Aorta (tissue), 5 donors: ENCODE measurements at places on chromosomes 7 and 10.

- no peak for DNase-seq
Measured at GRCh38 chr7:2166625-2167280, 66.0 kb downstream of the MAD1L1 start.

GRCh38 chr7:30364773-30365172 is 80.4 kb downstream of the ZNRF2 start:
- DNase-seq: no peak

DNA sequence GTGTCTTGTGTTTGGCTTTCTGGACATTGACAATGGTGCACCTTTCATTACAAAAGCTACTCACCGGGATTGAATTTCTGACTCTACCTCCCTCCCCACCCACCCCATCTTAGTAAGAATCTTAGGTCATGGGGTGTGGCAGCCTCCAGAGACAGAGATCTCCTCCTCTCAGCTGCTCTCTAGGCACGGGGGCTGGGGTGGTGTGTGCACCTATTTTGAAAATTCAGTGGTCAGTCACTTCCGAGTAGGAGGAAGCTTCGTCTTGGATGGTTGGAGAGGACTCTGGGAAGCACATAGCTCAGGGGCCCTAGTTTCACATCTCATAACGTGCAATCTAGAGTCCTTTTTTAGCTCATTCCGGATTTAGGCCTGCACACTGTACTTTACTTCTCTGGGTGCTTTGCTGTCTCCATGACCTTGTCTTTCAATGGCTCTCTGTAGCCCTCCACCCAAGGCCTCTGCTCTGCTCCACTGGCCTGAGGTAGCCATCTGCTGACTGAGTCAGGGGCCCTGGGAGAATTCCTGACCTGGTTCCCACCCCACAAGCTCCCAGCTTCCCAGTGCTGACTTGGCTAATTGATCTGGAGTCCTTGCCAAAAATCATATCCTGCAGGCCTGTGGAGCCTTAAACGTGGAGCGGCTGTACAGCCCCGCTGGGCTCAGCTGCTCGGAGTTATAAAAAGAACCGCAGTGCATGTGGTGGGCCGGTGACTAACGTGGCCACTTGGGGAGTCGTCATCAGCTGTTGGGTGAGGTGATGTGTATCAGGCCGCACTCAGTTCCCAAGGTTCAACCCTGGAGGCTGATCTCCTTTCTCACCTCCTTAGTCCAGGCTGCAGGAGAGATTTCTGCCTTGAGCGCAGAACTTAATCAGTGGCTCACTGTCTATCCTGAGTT is 19.3 kb upstream of the ADAMTS14 start:
- peak; percentile 81 for DNase-seq

GRCh38 chr7:45484094-45484493 is 90.1 kb upstream of the ADCY1 start:
- DNase-seq: no peak

- DNase-seq: no peak
Measured at GRCh38 chr10:75426880-75427279, 4.5 kb upstream of the LRMDA start.
